ENCODE measurements at places on chromosomes 6 and 20. TPM values are rescaled to one million over a fixed set of nuclear protein-coding genes. Genes with fewer than 3 reads are reported as not detected.

The PRDM13 gene
- not detected for total RNA-seq

The CAP2 gene
- total RNA-seq, result 35.4 TPM

The C20orf204 gene
- total RNA-seq, result 0.88 TPM

The TUBE1 gene
- 31.5 TPM for total RNA-seq

The ECT2L gene
- not detected for total RNA-seq
